ENCODE measurements at places on chromosomes 12 and 14.

DNA sequence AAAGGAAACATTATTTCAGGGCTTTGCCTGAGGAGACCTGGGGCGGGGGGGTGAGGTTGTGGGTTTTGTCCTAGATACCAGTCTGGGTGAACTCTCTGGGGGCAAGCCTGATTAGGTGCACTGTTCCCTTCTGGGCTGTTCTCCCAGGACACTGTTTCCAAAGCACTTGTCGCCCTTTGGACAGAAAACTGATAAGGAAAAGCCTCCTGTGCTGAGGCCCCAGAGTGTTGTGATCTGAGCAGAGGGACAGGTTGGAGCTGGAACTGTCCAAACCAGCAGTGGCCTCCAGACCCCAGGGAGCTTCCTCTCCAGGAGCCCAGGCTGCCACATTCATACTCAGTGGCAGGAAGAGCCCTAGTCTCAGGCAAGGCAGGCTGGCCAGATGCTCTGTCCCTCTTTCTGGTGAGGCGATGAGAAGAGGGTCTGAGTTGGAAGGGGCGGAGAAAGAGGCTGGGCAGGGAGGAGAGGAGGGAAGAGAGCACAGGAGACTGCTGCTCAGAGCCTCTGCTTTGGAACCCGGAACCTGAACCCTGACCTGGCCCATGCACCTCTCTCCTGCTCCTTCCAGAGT lies 1.9 kb downstream of the GALNT16 start:
- DNase-seq: no peak

DNA sequence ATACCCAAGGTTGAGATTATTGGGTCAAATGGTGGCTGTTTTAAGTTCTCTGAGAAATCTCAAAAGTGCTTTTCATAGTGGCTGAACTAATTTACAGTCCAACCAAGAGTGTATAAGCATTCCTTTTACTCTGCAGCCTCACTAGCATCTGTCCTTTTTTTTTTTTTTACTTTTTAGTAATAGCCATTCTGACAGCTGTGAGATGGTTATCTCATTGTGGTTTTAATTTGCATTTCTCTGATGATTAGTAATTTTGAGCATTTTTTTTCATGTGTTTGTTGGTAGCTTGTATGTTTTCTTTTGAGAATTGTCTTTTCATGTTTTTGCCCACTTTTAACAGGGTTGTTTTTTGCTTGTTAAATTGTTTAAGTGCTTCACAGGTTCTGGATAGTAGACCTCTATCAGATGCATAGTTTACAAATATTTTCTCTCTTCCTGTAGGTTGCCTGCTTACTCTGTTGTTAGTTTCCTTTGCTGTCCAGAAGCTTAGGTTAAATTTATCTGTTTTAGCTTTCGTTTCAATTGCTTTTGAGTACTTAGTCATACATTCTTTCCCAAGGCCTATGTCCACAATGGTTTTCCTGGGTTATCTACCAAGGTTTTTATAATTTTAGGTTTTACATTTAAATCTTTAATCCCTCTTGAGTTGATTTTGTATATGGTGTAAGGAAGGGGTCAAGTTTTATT lies 881.3 kb upstream of the SEL1L start:
- DNase-seq: no peak

DNA sequence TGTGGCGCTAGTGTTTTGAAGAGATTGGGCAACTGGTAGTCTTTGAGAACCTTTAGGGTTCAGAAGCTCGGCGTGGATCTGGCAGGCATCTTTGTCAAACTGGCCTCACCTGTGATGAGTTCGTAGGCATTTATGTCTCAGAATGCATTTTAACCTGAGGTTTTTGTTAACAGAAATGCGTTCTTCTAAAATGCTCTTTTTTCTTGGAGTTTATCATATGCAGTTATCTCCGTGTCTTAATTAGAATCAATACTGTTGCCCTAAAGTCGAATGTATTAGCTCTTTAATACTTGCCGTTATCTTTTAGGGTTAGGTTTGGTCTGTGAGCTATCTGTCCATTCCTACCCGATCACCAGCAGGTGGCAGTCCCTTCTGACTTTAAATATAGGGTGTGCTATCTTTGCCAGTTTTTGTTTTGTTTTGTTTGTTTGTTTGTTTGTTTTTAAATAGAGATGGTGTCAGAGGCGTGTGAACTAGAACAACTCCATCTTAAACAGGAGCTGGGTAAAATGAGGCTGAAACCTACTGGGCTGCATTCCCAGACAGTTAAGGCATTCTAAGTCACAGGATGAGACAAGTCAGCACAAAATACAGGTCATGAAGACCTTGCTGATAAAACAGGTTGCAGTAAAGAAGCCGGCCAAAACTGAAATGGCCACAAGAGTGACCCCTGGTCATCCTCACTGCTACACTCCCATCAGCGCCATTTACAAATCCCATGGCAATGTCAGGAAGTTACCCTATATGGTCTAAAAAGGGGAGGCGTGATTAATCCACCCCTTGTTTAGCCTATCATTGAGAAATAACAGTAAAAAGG lies 1.4 kb downstream of the ATF1 start:
- DNase-seq: peak; percentile 28

GRCh38 chr12:89928467-89928866 lies 219.8 kb upstream of the ATP2B1 start:
- no peak for DNase-seq

- DNase-seq: peak; percentile 66
Observed at GRCh38 chr14:47438650-47439140, 236.7 kb downstream of the MDGA2 start.

DNA sequence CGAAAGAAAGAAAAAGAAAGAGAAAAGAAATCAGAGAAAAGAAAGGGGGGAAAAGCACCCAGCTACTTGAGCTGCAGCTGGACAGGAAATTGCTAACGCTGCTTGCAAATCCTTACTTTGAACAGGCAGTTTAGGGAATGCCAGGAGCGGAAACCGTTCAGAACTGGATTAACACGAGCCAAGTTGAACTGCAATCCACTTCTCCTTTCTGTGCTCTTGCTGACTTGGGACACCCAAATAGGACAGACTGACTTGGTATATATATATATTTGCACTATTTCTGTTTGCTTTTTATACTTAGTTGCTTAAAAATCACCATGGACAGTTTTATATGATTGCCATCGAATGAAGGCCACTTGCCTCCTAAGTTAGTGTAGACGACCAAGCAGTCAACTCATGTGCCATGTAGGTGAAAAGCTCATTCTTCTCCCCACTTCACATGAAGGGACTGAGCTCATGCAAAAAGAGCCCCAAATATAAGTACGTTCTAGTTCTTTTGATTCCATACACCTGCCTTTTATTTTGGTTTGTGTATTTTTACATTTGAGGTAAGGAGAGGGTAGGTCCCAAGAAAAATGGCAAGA lies 5.5 kb downstream of the DUSP6 start:
- peak; percentile 47 for DNase-seq

GRCh38 chr12:62562846-62563245 lies 96.2 kb downstream of the MON2 start:
- DNase-seq: peak; percentile 51

DNA sequence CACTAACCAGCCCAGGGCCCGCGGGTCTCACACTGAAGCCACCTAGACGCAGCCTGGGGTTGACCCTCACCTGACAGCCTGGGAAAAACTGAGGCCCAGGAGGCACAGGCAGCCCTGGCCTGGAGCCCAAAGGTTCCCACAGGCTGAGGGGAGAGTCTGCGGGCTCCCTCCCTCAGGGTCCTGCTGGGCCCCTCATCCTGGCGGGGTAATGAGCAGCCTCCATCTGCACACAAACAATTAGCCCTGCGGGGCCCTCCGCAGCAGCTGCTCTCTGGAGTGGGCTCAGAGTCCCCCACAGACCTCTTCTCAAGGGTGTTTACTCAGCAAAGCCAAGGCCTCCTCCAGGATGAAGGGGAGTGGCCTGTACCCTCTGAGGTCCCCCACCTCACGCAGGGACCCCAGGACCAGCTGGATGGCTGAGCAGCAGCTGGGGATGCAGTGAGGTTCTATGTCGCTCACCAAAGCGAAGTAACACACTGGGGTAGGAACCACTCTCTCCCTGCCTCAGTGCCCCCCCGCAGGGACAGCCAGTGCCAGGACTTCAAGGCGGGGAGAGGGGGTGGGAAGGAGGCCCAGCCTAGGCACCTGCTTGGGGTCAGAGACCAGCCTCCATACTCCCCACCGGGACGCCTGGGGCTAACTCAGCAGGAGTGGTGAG lies 7.3 kb downstream of the AKT1 start:
- no peak for DNase-seq

DNA sequence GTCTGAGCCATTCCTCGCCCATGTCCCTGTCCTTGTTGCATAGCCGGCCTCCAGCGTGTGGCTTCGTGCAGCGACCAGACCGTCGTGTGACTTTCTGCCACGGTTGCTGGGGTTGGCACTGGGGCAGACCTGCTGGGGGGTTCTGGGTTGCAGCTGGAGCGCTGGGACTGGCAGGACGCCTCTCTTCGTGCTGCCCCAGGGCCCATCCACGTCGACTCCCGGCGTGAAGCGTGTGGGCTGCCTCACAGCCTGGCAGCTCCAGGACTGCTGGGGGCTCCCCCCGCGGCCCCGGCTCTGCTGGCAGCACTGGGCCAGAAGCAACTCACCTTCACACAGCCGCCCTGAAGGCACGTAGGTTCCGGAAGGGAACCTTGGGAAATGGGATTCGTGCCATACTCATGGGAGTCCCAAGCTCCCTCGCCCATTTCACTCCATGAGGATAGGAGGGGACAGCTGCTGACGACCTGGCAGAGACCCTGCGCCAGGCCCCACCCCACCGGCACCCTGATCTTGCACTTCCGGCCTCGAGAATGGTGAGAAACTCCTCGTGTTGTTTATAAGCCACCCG lies 51.9 kb downstream of the GALNT9 start:
- DNase-seq: no peak

- DNase-seq: peak; percentile 55
Observed at GRCh38 chr12:105322070-105322469, 8.4 kb upstream of the C12orf75 start.

DNA sequence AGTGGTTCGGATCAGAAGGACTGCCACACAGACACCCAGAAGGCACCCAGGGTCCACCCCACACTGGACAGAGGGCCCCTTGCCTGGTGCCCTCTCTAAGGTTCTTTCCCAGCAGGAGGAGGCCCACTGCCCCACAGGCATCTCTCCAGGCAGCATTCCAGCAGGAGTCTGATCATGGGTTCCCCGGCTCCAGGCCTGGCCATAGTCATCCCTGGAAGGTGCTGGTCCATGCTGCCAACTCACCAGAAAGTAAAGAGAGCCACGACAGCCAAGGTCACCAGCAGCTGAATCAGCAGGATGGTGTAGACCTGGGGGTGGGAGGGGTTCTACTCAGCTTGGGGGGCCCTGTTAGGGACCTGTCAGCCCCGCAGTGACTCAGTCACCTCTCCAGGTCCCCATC lies 6.4 kb downstream of the FAIM2 start:
- no peak for DNase-seq

GRCh38 chr14:102234331-102235264 lies 70.4 kb downstream of the MOK start:
- DNase-seq: no peak

- DNase-seq: no peak
Observed at GRCh38 chr12:94769047-94769420, 118.7 kb upstream of the TMCC3 start.

DNA sequence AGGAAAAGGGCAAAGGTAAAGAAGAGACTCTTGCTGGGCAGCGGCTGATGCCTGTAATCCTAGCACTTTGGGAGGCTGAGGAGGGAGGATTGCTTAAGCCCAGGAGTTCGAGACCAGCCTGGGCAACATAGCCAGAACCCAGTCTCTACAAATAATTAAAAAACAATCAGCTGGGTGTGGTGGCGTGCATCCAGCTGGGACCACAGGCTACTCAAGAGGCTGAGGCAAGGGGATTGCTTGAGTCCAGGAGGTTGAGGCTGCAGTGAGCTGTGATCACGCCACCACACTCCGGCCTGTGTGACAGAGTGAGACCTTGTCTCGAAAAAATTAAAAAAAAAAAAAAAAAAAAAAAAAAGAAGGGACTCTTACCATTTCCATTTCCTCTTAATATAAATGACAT lies 100.4 kb upstream of the USP44 start:
- no peak for DNase-seq

DNA sequence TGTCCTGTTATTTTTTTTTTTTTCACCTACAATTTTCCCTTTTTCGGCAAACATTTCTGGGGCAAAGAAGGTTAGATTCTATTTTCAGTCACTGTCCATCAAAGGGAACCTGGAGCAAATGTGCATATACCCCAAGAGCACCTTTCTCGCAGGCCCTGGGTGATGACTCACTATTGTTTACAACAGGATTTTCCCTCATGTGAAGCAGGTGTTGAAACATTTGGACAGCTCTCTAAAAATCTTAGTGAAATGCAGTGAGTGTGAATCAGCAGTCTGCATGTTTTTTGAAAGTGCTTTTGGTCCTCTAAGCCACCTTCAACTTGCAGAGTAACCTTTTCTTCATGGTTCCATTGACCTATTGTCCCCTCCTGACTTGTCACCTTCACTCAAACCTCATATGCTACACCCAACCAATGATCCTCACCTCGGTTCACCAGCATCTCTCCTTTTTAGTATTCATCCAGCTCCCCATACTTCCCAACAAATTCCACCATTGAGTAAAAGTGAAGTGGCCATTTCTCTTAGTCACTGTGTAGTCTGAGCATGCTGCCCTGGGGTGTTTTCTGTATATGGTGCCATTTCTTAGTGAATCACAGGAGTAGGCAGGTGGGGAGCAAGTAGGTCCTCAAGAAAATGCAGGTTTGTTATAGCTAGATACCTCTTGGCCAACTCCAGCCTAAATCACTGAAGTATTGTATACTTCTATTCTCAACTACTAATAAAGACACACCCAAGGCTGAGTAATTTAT lies 260.2 kb downstream of the BMP4 start:
- no peak for DNase-seq

DNA sequence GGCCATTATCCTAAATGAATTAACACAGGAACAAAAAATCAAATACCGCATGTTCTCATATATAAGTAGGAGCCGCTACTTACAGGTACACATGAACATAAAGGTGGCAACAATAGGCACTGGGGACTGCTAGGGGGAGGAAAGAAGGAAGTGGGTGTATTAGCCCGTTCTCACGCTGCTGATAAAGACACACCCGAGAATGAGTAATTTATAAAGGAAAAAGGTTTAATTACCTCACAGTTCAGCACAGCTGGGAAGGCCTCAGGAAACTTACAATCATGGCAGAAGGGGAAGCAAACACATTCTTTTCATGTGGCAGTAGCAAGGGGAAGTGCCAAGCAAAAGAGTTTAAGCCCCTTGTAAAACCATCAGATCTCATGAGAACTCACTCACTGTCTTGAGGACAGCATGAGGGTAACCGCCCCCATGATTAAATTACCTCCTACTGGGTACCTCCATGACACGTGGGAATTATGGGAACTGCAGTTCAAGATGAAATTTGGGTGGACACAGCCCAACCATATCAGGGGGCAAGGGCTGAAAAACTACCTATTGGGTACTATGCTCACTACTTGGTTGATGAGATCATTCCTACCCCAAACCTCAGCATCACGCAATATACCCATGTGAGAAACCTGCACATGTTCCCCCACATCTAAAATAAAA lies 16.4 kb upstream of the MIA2 start:
- DNase-seq: no peak

GRCh38 chr14:27427796-27428195 lies 830.0 kb upstream of the NOVA1 start:
- peak; percentile 84 for DNase-seq

GRCh38 chr12:45681465-45681864 lies 48.0 kb upstream of the ARID2 start:
- DNase-seq: no peak

All from fibroblast of skin of abdomen (primary cell).